ENCODE measurements at places on chromosomes 1 and 21.

- no peak for DNase-seq
These were observed 769.0 kb downstream of the BRINP3 start for GRCh38 chr1:189708674-189709073.

GRCh38 chr1:67850151-67850551, 16.9 kb upstream of the GNG12 start:
- peak; percentile 53 for DNase-seq

GRCh38 chr1:46725736-46726108, 6.8 kb upstream of the EFCAB14 start:
- DNase-seq = no peak

GRCh38 chr1:32825181-32825580, 7.7 kb downstream of the S100PBP start:
- DNase-seq = no peak

GRCh38 chr1:4305526-4306301, 348.7 kb upstream of the AJAP1 start:
- DNase-seq = no peak

- DNase-seq = no peak
These were observed 178.5 kb upstream of the DEPDC1 start for GRCh38 chr1:68675336-68675735.

GRCh38 chr1:6166655-6167390, 13.3 kb downstream of the CHD5 start:
- DNase-seq = no peak

- DNase-seq = no peak
These were observed 72.7 kb upstream of the FAM20B start for GRCh38 chr1:178953034-178953433.

GRCh38 chr1:116211294-116211693, 100.1 kb downstream of the MAB21L3 start:
- no peak for DNase-seq

DNA sequence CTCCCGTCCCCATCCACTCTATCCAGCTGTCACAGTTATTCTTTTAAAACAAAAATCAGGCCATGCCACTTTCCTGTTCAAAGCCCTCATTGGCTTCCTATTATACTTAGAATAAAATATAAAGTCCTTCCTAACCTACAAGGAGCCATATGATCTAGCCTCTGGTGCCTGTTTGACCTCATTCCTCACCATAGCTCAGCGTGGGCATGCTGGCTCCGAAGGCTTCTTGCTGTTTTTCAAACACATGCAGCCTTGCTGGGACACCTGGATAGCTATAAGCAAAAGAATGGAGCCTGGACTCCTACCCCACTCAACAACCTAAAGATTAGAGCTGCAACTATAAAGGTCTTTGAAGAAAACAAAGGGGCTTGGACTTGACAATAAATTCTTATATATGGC, 23.7 kb downstream of the DHCR24 start:
- no peak for DNase-seq

- DNase-seq = no peak
These were observed 113.1 kb upstream of the ESRRG start for GRCh38 chr1:216836316-216836715.

DNA sequence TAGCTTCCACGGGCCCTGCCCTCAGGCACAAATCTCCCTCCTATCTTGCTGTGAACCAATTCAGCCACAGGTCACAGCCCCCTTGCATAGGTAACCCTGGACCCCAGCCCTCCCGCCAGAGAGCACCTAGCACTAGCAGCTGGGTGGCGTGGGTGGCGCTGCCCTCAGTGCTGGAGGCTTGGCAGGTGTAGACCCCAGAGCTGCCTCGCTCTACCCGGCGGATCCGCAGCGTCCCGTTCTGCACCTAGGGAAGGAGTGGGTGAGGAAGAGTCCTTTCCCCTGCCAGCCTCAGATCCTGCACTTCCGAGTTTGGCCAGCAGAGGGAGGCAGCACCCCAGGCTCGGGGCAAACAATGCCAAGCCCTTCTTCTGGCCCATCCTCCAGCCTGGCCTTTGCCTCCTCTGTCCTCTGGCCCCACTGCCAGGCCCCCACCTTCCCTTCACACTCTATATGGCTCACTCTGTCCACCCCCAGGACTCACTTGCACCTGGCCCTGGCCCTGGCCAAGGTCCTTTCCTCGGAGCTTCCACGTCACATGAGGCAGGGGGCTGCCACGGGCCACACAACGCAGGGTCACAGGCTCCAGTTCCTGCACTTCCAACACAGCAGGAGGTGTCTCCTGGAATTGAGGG, 9.0 kb downstream of the IGSF9 start:
- DNase-seq = peak; percentile 84

- no peak for DNase-seq
These were observed 5.6 kb upstream of the YBX1 start for GRCh38 chr1:42676534-42677087.

DNA sequence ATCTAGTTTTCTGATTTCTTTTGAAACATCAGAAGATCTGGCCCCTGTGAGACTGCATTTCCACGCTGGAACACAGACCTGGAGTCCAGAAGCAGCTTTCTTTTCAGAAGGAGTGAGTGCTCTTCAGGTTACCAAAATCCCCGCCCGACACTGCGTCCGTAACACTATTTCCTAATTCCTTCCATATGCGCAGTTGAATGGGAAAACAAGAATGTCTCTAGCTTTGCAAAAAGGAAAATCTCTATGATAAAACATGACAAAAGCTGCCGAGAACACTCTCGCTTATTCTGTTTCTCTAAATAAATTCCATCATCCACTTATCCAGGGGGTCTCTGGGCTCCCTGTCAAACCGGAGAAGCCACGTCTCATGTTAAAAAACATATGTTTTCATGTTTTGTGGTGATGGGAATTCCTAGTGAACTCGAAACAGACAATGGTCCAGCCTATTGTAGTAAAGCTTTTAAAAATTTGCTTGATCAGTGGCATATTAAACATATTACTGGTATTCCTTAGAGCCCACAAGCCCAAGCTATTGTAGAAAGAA, 67.7 kb downstream of the PLD5 start:
- no peak for DNase-seq

- DNase-seq = peak; percentile 68
These were observed 41.3 kb upstream of the EIF4G3 start for GRCh38 chr1:21217812-21218596.

- DNase-seq = no peak
These were observed 38.7 kb upstream of the DESI2 start for GRCh38 chr1:244614113-244614836.

DNA sequence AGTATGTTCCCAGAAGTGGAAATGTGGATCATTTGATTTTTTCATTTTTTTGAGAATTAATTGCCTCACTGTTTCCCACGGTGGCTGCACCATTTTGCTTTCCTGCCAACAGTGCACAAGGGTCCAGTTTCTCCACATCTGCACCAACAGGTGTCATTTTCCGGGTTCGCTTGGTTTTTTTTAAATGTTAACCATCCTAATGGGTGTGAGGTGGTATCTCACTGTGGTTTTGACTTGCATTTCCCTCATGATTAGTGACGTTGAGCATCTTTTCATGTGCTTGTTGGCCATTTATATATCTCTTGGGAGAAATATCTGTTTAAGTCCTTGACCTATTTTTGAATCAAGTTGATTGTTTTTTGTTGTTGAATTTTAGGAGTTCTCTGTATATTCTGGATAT, 3.0 kb downstream of the COL6A2 start:
- DNase-seq = no peak

DNA sequence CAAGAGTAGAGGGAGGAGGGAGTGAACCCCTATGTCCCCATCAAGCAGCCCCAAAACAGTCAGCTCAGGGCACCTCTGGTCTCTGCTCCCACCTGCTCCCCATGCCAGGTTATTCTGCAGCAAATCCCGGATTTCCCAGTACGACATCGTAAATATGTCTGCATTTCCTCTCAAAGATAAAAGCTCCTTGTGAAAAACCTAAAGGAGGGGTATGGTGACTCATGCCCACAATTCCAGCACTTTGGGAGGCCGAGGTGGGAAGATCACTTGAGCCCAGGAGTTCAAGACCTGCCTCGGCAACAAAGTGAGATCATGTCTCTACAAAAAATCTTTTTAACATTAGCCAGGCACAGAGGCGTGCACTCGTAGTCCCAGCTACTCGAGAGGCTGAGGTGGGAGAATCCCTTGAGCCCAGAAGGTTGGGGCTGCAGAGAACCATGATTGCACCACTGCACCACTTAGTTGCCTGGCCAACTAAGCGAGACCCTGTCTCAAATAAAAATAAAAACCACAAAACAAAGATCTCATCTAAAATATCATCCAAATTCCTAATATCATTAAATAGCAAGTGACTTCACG, 7.1 kb downstream of the ACOT7 start:
- DNase-seq = no peak

GRCh38 chr1:15323351-15323988, 76.4 kb downstream of the FHAD1 start:
- peak; percentile 86 for DNase-seq

DNA sequence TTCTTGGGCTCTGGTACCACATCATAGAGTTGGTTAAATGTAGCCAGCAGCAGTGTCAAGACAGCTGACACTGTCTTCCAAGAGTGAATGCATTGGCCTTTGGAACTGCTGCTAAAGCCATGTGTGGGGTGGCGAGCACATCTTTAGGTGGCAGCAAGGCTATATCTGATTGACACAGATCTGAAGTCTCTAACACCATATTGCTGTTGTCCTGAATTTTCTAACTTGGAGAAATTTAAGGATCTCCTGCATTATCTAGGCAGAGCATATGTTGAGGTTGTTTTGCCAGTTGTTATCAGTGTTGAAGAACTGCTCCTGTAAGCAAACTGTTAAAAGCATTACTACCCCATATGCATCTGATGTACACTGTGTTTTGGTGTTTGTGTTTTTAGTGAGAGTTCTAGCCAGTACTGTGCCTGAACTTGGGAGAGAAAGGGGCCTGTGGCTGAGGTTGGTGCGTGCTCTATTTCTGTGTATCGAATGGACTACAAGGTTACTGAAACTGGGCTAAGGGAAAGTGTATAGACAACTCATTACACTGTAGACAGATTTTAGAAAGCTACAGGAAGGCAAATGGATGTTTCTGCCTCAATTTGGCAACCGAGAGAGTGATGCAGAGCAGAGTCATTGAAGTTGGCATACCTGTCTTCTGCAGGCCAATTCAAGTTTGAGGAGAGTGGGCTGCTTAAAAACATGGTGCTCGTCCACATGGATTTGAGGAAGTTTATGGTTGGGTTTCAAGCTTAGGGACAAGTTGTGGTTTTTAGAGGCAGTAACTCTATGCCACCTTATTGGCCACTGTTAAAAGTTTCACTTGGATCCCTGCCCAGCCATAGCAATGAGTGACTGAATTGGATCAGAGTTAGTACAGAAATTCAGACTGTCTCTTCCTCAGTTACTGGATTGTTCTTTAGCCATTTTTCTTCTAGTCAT, 16.9 kb downstream of the DYRK3 start:
- peak; percentile 88 for DNase-seq

DNA sequence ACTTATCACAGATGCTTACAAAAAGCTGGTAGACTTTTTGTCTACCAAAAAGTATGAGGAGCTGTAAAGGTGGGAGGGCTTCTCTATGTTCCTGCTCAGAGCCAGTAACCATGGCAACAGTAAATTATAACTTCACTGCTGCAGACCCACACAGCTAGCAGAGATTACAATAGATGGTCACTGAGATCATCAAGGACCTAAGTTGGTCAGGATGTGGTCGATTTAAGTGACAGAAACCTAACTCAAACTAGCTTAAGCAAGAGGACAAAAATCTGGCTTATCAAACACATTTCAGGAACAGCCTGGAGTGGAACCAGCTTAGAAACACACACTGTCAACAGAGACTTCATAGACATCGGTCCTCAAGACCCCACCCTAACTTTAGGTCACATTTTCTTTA, 113.4 kb upstream of the ATP1A1 start:
- DNase-seq = peak; percentile 27

DNA sequence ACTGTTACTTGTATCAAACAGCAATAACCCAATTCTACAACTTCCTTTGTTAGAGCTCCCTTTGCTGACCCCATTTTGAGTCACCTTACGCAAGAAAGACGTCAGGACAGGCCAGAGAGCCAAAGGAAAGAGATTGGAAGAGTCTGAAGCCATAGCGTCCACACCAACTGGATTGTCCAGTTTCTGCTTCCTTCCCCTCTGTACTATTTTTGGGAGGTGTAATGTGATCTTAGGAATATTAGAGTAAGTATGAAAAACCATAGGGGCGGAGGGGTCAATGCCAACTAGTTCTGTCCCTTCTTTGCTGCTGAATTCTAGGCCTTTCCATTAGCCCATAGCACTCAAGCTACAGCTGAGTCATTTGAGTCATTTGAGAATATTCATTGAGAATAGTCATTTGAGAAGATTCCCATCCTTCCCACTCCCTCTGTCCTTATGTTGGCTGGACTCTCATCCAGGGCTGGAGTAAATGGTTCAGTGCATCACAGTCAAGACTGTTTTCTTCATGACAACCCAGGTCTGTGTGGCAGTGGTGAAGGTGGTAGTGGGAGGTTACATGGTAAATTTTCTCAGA, 14.8 kb upstream of the NFIA start:
- no peak for DNase-seq

GRCh38 chr1:234963904-234964702, 164.5 kb downstream of the TOMM20 start:
- no peak for DNase-seq

GRCh38 chr1:93033785-93034184, 45.3 kb upstream of the MTF2 start:
- DNase-seq = peak; percentile 38

DNA sequence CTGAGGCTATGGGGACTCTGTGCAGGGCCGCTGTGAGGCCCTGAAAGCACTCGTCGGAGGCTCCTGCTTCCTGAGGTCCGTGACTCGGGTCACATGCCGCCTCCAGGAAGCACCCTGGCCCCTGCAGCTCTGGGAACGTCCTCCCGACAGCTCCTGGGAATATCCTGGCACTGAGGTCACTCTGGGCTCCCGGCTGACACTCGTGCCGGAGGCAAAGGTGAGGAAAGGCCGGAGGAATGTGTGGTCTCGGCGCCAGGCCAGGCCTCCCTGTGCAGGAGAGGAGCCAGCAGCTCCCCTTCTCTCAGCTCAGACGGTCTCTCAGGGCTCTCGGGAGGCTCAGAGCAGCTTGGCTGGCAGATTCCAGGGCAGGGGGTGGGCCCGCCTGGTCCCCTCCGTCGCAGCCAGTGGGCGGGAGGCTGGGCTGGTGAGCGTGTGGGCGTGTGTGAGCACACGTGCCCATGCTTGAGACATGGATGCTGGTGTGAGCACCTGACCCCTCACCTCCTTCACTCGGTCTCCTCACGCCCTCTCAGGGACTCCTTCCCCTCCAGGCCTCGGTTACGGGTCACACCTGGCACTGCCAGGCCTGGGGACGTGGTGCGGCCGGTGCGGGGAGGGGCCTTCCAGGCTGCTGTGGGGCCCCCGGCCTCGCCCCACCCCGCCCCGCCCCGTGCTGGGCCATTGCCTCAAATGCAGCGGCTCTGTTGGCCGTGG, 5.5 kb upstream of the RNF223 start:
- DNase-seq = peak; percentile 64

DNA sequence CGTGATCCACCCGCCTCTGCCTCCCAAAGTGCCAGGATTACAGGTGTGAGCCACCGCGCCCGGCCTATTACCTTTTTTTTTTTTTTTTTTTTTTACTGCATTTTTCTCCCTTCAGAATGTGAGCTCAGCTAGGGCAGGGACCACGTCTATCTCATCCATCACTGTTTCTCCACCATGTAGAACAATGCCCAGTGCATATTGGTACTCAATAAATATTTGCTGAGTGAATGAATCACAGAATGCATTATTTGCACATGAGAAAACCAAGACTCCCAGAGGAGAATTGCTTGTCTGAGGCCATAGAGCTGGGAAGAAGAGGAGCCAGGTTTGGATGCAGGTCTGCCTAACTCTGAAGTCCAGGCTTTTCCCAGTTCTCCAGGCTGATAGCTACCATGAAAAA, 8.2 kb upstream of the SLC9A1 start:
- no peak for DNase-seq

All from hematopoietic multipotent progenitor cell treated with erythropoietin and hydrocortisone succinate and interleukin-3 and kit ligand, for 6 days (in vitro differentiated cells).